B cell (primary cell): ENCODE measurements at places on chromosomes 11 and 22. TPM values are rescaled to one million over a fixed set of nuclear protein-coding genes. Genes with fewer than 3 reads are reported as not detected.

Gene SPON1
- 0.01 TPM in 1 of 2 replicates, not detected in the other for polyA plus RNA-seq

Gene ZNF70
- 2.1 and 2.9 TPM in 2 replicates for polyA plus RNA-seq

Gene APOA5
- polyA plus RNA-seq, result not detected in 2 replicates

DNA sequence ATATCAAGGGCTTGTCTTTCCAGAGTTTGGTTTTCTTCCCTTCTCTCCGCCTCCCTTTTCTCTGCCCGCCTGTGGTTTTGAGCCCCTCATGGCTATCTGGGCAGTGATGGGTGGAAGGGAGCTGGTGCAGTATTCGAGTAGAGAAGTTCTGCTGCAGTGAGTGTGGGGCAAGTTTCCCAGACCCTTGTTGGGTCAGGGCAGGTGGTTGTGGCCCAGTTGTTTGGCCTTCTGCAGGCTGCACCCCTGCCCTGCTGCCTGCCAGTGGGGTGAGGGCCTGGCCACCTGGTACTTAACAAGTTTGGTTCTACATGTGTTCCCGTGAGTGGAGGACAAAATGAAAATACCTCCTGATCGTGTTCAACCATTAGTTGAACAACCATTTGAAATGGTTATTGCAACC, 65.2 kb downstream of the PTPRJ start:
- DNase-seq, result no peak

DNA sequence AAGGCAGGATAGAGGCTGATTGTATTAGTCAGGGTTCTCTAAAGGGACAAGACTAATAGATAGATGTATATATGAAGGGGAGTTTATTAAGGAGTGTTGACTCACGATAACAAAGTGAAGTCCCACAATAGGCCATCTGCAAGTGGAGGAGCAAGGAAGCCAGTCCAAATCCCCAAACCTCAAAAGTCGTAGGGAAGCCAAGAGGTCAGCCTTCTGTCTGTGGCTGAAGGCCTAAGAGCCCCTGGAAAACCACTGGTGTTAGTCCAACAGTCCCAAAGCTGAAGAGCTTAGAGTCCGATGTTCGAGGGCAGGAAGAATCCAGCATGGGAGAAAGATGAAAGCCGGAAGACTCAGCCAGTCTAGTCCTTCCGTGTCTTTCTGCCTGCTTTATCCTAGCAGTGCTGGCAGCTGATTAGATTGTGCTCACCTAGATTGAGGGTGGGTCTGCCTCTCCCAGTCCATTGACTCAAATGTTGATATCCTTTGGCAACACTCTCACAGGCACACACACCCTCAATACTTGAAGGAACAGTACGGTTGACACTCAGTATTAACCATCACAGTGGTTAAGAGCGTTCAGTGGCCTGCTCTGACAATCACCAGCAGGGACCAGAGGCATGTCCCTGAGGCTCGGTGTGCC, 135.6 kb downstream of the CSNK2A3 start:
- DNase-seq, result no peak

- peak; percentile 47 for DNase-seq
These were observed 13.6 kb downstream of the KCNJ5 start for GRCh38 chr11:128904656-128905344.

DNA sequence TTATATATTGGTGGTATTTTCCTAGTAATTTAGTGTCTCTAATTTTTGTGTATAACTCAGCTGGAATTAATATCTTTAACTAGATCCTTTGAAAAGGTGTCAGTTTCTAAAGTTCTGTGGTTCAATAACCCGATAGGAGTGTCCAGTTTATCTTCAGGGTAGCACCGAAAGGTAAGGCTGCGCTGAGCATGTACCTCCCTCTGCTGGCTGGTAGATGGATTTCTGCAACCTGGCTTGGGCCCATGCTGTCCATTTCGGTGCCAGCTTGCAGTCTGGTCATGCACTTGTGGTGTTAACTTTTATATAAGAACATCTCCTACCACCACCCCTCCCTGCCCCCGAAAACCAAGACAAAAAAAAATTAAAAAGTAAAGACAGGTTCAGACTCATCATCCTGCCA, 24.7 kb downstream of the EXT2 start:
- no peak for DNase-seq
